ENCODE measurements at places on chromosomes 11 and 22.
A peak's percentile ranks its signal among the peaks of the same experiment; 100 is the strongest.

DNA sequence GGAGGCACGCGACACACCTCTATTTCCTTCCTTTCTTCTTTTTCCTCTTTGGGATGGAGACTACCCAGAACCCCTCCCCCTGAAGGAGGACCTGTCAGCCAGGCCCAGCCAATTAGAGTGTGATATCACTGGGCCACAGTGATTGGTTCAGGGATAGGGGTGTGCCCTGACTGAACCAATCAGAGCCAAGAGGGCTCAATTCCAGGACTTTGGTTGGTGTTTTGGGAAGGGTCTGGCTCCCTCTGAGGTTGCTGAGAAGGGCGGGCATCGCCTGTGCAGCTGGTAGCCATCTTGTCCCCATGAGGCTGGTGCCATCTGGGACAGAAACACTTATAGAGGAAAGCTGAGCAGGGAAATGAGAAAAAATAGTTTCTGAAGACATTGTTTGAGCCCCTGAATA, 71.4 kb downstream of the CHST1 start:
- H3K4me1 ChIP-seq = no peaks in the 10 kb centered on the region
- H3K4me3 ChIP-seq = no peak overlapping the region
- H3K36me3 ChIP-seq = no peaks in the 10 kb centered on the region
- DNase-seq = peak; percentile 17

DNA sequence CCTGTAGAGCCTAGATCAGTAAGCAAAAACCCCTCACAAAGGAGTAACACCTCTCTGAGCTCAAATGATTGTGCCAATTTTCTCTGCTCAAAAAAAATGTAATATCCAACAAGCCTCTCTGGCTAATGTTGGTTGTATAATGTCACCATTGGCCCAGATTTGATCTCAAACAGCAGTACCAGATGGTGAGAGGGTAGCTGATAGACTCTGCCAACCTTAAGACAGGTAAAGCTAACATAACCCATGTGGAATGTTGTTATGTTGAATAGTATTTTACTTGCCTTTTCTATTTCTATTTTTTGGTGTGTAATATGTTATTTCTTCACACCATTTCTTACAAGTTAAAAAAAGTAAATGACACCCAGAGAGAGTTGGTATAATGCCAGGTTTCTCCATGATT, 166.7 kb upstream of the GUCY1A2 start:
- no peak for DNase-seq
- no peaks in the 10 kb centered on the region for H3K36me3 ChIP-seq
- no peak overlapping the region for H3K4me3 ChIP-seq

- H3K27ac ChIP-seq = no peak overlapping the region
- DNase-seq = no peak
- H3K27me3 ChIP-seq = peaks cover 3% of the 10 kb centered on the region
- no peaks in the 10 kb centered on the region for H3K36me3 ChIP-seq
Observed at GRCh38 chr11:130455483-130456127, 7.2 kb downstream of the ADAMTS15 start.

DNA sequence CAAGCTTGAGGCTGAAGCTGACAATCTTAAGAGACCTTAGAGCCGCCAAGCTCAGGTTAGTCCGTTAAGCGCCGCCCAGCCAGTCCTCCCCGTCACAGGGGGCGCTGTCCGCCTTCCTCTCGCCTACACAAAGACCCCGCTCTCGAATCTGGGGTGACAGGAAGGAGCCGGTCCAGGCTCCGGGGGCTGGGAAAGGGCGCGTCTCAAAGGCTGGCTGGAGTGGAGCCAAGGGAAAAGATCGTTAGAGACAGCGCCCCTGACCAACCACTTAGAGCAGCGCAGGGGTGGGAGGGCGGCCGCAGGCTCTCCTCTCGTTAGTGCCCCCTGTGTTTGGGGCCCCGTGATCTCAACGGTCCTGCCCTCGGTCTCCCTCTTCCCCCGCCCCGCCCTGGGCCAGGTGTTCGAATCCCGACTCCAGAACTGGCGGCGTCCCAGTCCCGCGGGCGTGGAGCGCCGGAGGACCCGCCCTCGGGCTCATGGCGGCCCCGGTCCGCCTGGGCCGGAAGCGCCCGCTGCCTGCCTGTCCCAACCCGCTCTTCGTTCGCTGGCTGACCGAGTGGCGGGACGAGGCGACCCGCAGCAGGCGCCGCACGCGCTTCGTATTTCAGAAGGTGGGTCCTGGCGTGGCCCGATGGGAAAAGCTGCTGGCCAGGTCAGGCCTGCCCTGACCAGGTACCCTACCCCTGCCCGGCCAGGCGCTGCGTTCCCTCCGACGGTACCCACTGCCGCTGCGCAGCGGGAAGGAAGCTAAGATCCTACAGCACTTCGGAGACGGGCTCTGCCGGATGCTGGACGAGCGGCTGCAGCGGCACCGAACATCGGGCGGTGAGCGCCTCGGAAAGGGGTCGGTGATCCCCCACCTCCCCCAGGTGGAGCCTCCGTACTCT, at the start of gene MUS81:
Gene MUS81, plus strand, starts transcription at position 156 of the 887 bp plus-strand sequence. Its CDS starts 321 bp downstream, at position 477.
- H3K27ac ChIP-seq = peak within 1 kb of the TSS; percentile 95
- H3K4me1 ChIP-seq = peaks cover 15% of the 10 kb centered on the region
- H3K4me3 ChIP-seq = peak within 1 kb of the TSS; percentile 87
- no peaks in the 10 kb centered on the region for H3K27me3 ChIP-seq

DNA sequence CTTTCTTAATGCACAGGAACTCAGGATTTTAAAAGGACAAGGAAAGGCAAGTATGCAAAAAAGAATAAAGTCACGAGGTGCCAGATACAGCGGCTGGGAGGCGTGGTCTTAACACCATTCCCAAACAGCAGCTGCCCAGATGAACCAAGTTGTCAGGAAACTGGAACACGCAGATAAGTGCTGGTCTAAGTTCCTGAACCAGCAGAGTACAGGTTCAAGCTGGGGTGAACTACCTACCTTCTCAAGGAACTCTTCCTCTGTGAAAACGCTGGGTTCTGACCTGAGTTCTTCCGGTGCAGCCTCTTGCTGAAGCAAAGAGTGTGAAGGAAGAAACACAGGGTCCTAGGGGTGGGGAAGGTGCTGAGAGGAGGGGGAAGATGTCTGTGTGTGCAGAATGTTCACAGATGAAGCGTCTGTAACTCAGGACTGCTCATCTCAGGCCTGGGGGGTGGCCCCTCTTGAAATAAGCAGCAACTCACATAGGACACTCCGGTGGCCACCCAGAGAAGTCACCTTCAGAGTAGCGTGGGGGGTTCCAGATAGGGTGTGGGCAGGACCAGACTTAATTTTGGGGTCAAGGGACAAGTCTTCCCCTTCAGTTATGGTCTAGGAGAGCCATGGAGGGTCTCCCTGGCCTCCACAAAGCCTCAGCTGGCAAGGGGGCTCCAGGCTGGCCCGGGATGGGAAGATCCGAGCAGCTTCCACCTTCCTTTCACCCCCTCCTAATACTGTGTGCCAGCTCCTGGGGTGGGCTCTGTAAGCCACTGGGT, 3.2 kb downstream of the TPST2 start:
- no peak for DNase-seq
- no peak overlapping the region for H3K4me3 ChIP-seq
- H3K27me3 ChIP-seq = no peaks in the 10 kb centered on the region
- no peaks in the 10 kb centered on the region for H3K4me1 ChIP-seq
- no peak overlapping the region for H3K27ac ChIP-seq

- H3K36me3 ChIP-seq = no peaks in the 10 kb centered on the region
- H3K4me1 ChIP-seq = 0 out of 2 replicates have a peak, but pooled peaks cover 8% of the 10 kb centered on the region
- no peaks in the 10 kb centered on the region for H3K27me3 ChIP-seq
- peak; percentile 80 for DNase-seq
- peak overlapping the region; percentile 29 for H3K27ac ChIP-seq
Observed at GRCh38 chr22:43230971-43231723, 44.2 kb upstream of the TTLL12 start.

DNA sequence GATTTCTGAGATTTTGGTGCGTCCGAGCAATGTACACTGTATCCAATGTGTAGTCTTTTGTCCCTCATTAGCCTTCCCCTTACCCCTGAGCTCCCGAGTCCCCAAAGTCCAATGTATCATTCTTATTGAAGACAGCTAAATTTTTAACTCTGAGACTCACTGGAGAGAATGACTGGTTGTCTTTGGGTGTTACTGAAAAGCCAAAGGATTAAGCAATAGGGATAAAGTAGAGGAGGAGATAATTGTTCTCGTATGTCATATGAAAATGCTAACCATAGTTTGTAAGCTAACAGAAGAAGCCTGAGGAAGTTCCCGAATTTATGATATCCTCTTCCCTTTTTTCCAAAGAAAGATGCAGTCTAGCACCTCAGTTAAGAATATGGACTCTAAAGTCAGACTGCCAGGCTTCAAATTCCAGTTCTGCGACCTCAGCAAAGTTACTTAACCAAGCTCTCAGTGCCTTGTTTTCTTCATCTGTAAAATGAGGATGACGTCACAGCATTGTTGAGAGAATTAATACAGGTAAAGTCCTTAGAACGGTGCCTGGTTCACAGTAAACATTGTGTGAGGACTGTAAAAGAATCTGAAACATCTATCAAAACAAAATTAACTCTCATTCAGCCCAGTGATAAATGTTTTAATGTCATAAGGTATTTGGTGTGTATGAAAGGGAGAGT, 1.6 kb upstream of the MSANTD2 start:
- no peak overlapping the region for H3K4me3 ChIP-seq
- no peak for DNase-seq
- H3K27ac ChIP-seq = no peak overlapping the region

DNA sequence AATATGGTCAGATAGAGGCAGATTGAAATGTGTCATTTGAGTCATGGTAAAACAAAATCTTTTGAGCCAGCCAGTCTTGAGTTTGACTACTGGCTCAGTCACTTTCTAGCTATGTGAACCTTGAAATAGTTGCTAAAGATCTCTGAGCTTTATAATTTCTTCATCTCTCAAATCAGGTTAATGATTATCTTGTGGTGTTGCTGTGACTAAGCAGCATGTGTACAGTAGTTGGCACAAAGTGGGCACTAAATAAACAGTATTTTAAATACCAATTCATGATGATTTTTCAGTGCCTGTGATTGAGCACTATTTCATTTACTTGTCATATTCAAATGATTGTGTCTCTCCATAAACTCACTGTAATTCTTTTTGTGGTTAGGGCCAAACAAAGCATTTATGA, 70.8 kb downstream of the RAB38 start:
- H3K36me3 ChIP-seq = no peaks in the 10 kb centered on the region
- H3K4me1 ChIP-seq = no peaks in the 10 kb centered on the region
- DNase-seq = no peak
- H3K27ac ChIP-seq = no peak overlapping the region

GRCh38 chr11:121211626-121212025, 80.9 kb upstream of the SC5D start:
- H3K27ac ChIP-seq = no peak overlapping the region
- no peaks in the 10 kb centered on the region for H3K36me3 ChIP-seq
- H3K27me3 ChIP-seq = no peaks in the 10 kb centered on the region
- DNase-seq = no peak

- no peak for DNase-seq
- H3K27me3 ChIP-seq = no peaks in the 10 kb centered on the region
- no peak overlapping the region for H3K4me3 ChIP-seq
- H3K36me3 ChIP-seq = peaks cover 1% of the 10 kb centered on the region
- H3K27ac ChIP-seq = no peak overlapping the region
Observed at GRCh38 chr22:28948424-28948823, 65.1 kb downstream of the ZNRF3 start.

GRCh38 chr11:12603143-12604088, 70.8 kb upstream of the TEAD1 start:
- H3K4me1 ChIP-seq = peaks cover 8% of the 10 kb centered on the region
- DNase-seq = no peak
- no peak overlapping the region for H3K27ac ChIP-seq
- no peaks in the 10 kb centered on the region for H3K27me3 ChIP-seq
- no peak overlapping the region for H3K4me3 ChIP-seq

GRCh38 chr22:20853236-20853660, 5.4 kb downstream of the PI4KA start:
- DNase-seq = no peak
- H3K4me3 ChIP-seq = no peak overlapping the region
- peaks cover 15% of the 10 kb centered on the region for H3K4me1 ChIP-seq
- H3K27ac ChIP-seq = peak overlapping the region; percentile 1
- no peaks in the 10 kb centered on the region for H3K27me3 ChIP-seq
- H3K36me3 ChIP-seq = no peaks in the 10 kb centered on the region

GRCh38 chr11:114287154-114287553, 9.0 kb upstream of the NNMT start:
- no peaks in the 10 kb centered on the region for H3K36me3 ChIP-seq
- H3K4me3 ChIP-seq = no peak overlapping the region
- H3K4me1 ChIP-seq = peaks cover 29% of the 10 kb centered on the region
- H3K27me3 ChIP-seq = no peaks in the 10 kb centered on the region
- H3K27ac ChIP-seq = no peak overlapping the region
- DNase-seq = no peak

GRCh38 chr22:33958741-33959140, 38.5 kb upstream of the LARGE1 start:
- no peak overlapping the region for H3K4me3 ChIP-seq
- DNase-seq = no peak
- H3K4me1 ChIP-seq = no peaks in the 10 kb centered on the region
- no peak overlapping the region for H3K27ac ChIP-seq

DNA sequence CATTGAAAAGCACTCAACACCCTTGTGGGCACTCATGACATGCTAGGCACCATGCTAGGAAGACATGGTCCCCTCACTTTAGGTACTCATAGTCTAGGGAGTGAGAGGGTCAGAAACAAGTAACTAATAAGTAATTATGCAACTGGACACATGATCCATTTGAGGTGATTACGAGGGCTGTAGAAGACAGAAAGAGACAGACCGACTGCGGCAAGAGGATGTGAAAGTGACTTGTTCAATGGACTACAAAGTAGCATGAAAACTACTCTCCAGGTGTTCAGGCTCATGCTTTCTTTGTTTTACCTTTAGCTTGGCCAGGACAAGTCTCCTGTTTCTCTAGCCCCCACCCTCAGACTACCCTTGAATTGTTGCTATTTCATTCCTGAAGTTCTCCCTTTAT, 310.8 kb upstream of the SORL1-AS1 start:
- H3K27me3 ChIP-seq = peaks cover 3% of the 10 kb centered on the region
- H3K27ac ChIP-seq = no peak overlapping the region
- H3K36me3 ChIP-seq = no peaks in the 10 kb centered on the region
- H3K4me3 ChIP-seq = no peak overlapping the region
- H3K4me1 ChIP-seq = no peaks in the 10 kb centered on the region
- no peak for DNase-seq

GRCh38 chr11:73293356-73293936, 14.6 kb upstream of the ARHGEF17 start:
- H3K36me3 ChIP-seq = peaks cover 1% of the 10 kb centered on the region
- no peaks in the 10 kb centered on the region for H3K27me3 ChIP-seq
- peaks cover 33% of the 10 kb centered on the region for H3K4me1 ChIP-seq
- no peak overlapping the region for H3K4me3 ChIP-seq

GRCh38 chr11:2775626-2776350, 76.0 kb upstream of the KCNQ1OT1 start:
- H3K4me3 ChIP-seq = no peak overlapping the region
- no peak overlapping the region for H3K27ac ChIP-seq
- H3K4me1 ChIP-seq = peaks cover 1% of the 10 kb centered on the region
- H3K27me3 ChIP-seq = no peaks in the 10 kb centered on the region
